ENCODE measurements at places on chromosomes 5 and 9.
A peak's percentile ranks its signal among the peaks of the same experiment; 100 is the strongest.

GRCh38 chr9:104658496-104659195 is 35.7 kb upstream of the OR13D1 start:
- DNase-seq: no peak

GRCh38 chr5:42513246-42513645 is 90.0 kb downstream of the GHR start:
- DNase-seq: no peak

DNA sequence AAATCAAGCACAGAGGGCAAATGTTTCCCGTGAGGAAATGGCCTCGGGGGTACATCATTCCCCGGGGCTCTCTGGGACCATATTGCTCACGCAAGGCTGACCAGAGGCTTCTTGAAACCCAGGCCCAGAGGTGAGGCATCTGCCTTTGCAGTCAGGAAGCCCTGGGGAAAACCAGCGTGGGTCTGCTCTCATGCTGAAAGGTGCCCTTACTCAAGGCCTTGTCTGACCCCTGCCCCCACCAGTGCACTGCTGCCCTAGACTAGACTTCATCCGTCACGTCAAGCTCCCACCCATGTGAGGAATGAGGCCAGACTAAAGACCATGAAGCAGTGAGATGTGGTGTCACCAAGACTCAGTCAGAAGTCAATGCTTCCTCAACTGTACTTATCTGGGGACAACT is 66.1 kb downstream of the PAX5 start:
- DNase-seq: no peak

- DNase-seq: peak; percentile 38
Measured at GRCh38 chr9:94554439-94555331, at the start of gene PCAT7. PCAT7 (plus strand) TSS chr9:94555083.

Measured in activated CD4-positive, alpha-beta T cell treated with anti-CD3 and anti-CD28 coated beads, Interleukin-2, amount 50 U/mL, for 48 hours (primary cell).